Activated CD4-positive, alpha-beta memory T cell treated with anti-CD3 and anti-CD28 coated beads, Interleukin-2, amount 10 ng/mL, durations not matched to agents 7 days and 5 days (primary cell): ENCODE measurements at places on chromosomes 11 and 22. TPM values are rescaled to one million over a fixed set of nuclear protein-coding genes. Genes with fewer than 3 reads are reported as not detected.

Gene MAP4K2
- total RNA-seq, result 98.0 TPM

GRCh38 chr11:113242767-113243397 is 71.5 kb upstream of the TTC12 start:
- H3K4me3 ChIP-seq, result peak overlapping the region; percentile 18
- H3K36me3 ChIP-seq, result no peaks in the 10 kb centered on the region
- peaks cover 45% of the 10 kb centered on the region for H3K27me3 ChIP-seq
- H3K4me1 ChIP-seq, result peaks cover 12% of the 10 kb centered on the region
- peak; percentile 60 for DNase-seq
- H3K27ac ChIP-seq, result no peak overlapping the region

Gene ART5
- not detected for total RNA-seq

GRCh38 chr22:41446057-41446501 is 522 bp downstream of the TOB2 start:
- H3K27ac ChIP-seq, result peak overlapping the region; percentile 93
- peak overlapping the region; percentile 95 for H3K4me3 ChIP-seq
- H3K4me1 ChIP-seq, result peaks cover 34% of the 10 kb centered on the region
- DNase-seq, result no peak
- no peaks in the 10 kb centered on the region for H3K27me3 ChIP-seq

Gene KCNK4
- total RNA-seq, result 0.15 TPM

Gene INS
- total RNA-seq, result not detected

Gene DEFB131B
- not detected for total RNA-seq

Gene GLYATL1
- total RNA-seq, result not detected

Gene PARVG
- total RNA-seq, result 128 TPM

Gene AQP11
- 0.78 TPM for total RNA-seq

GRCh38 chr11:47979378-47980087 is 826 bp upstream of the PTPRJ start:
- peaks cover 15% of the 10 kb centered on the region for H3K27me3 ChIP-seq
- peak overlapping the region; percentile 62 for H3K4me3 ChIP-seq

Gene CARD10
- total RNA-seq, result 0.08 TPM

DNA sequence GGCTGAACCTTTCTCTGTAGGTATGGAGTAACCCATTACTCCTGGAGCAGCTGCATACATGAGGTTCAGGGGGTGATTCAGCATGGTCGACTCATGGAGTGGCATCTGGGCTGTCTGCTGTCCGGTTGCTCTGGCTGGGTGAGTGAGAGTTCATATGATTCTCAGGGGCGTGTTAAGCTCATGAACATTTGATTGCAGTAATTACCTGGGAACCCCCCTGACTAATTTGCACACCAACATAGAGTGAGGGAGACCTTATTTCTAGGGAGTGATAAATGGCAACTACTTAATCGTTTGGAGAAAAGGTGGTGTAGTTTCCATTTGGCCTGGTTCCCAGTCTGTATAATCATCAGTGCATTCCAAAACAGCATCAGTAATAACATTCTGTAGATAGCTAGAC is 661.9 kb downstream of the ETS1 start:
- H3K4me3 ChIP-seq, result no peak overlapping the region
- peaks cover 12% of the 10 kb centered on the region for H3K27me3 ChIP-seq
- H3K4me1 ChIP-seq, result no peaks in the 10 kb centered on the region
- DNase-seq, result no peak
- no peak overlapping the region for H3K27ac ChIP-seq

Gene CASP4
- total RNA-seq, result 138 TPM

DNA sequence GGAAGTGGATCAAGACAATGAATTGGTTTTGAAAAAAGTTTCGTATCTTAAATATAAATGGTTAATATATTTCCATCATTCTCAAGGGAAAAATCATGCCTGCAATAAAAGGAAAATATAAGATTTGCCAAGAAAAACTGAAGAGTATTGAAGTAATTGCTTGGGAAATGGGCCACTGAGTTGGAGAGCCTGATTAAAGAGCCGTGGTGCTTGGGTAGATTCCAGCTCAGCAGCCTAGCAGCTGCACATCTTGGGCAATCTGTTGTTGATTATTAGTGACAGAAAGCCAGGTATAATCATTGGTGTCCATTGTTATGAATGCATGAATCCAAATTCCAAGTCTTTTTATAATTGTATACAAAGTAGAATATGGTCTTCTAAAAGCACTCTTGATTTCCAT is 800.9 kb upstream of the CHORDC1 start:
- no peak overlapping the region for H3K27ac ChIP-seq
- H3K4me3 ChIP-seq, result no peak overlapping the region
- DNase-seq, result no peak

Gene ADAMTS8
- not detected for total RNA-seq

GRCh38 chr11:18265949-18266348 is at the start of gene SAA1:
Gene SAA1, plus strand, starts transcription at chr11:18266264. Its CDS starts 624 bp downstream, at chr11:18266888.
- no peaks in the 10 kb centered on the region for H3K27me3 ChIP-seq
- H3K4me3 ChIP-seq, result no peak within 1 kb of the TSS
- H3K4me1 ChIP-seq, result peaks cover 28% of the 10 kb centered on the region
- no peaks in the 10 kb centered on the region for H3K36me3 ChIP-seq
- no peak within 1 kb of the TSS for H3K27ac ChIP-seq
- no peak for DNase-seq

Gene ATM
- total RNA-seq, result 130 TPM
